ENCODE measurements at places on chromosomes 16 and 17.
A peak's percentile ranks its signal among the peaks of the same experiment; 100 is the strongest.

- no peak for DNase-seq
Measured at GRCh38 chr16:75019586-75019985, 20.8 kb downstream of the ZNRF1 start.

DNA sequence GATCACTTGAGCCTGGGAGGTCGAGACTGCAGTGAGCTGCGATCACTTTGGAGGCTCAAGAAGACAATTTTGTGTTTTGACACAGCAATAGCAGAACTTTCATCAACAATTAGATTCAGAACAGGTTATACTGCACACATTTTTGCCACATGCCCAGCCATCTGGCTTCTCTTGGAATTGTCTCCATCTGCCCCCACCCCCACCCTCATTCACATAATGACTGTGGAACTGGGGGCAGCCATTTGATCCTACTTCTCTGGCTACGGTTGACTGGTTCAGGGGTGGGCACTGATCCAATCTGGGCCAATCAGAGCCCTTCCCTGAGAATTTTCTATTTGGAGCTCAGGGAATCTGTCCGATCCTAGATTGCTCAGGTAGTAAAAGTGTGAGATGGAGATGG is 14.0 kb downstream of the TMEM92 start:
- no peak for DNase-seq

GRCh38 chr16:8229011-8229520 is 361.2 kb downstream of the TMEM114 start:
- no peak for DNase-seq

GRCh38 chr16:77784441-77785372 is 3.7 kb upstream of the VAT1L start:
- no peak for DNase-seq

- no peak for DNase-seq
Measured at GRCh38 chr17:82577300-82577699, 57.8 kb downstream of the FOXK2 start.

- DNase-seq, result peak; percentile 59
Measured at GRCh38 chr17:60435244-60436167, 13.2 kb downstream of the CHCT1 start.

DNA sequence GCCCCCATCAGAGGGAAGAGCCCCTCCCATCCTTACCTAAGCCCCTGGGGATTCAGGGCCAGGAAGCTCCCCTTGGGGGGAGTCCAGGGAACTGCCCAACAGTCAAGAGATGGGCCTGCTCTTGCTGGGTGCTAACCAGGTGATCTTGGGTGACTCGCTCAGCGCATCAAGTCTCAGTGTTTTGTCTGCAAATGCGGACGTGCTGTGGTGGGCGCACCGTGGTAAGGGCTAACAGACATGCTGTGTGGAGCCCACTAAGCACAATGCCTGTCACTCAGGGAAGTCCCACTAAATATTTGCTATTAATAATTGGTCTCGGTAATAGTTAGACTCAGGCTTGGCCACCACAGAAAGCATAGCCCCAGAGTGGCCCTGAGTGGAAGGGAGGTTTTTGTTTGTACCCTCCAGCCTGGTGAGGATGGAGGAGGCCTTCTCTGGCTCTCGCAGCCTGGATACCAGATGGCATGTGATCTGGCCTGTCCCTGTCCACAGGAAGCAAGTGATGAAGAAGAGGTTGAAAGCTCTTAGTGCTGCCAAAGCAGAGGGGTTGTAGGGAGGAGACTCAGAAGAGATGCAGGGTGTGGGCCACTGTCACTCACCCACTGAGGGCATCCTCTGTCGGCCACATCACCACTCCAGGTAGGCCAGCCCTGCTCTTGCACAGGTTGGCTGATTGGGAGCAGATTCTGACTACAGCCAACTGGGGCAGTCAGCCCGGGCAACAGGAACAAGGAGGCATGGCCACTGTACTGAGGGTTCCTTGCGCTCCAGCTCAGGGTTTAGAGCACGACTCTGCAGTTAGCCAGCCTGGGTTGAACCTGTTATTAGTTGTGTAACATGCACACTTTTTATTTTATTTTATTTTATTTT is 69.8 kb upstream of the KSR1 start:
- DNase-seq, result no peak

- DNase-seq, result no peak
Measured at GRCh38 chr17:69460963-69461922, 46.7 kb downstream of the MAP2K6 start.

DNA sequence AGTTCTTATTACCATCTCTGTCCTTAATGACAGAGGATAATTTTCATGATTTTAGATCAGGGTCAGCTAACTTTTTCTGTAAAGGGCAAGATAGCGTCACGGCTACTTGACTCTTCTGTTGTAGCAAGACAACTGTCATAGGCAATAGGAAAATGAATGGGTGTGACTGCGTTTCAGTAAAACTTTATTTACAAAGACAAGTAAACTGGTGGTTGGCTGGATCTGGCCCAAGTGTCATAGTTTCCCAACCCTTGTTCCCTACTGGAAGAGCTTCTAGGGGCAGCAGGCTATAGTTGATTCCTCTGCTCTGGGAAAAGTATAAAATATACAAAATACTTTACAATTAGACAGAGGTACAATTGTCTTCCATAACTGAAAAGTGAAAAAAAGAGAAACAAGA is 50.6 kb upstream of the VPS4A start:
- DNase-seq, result no peak

DNA sequence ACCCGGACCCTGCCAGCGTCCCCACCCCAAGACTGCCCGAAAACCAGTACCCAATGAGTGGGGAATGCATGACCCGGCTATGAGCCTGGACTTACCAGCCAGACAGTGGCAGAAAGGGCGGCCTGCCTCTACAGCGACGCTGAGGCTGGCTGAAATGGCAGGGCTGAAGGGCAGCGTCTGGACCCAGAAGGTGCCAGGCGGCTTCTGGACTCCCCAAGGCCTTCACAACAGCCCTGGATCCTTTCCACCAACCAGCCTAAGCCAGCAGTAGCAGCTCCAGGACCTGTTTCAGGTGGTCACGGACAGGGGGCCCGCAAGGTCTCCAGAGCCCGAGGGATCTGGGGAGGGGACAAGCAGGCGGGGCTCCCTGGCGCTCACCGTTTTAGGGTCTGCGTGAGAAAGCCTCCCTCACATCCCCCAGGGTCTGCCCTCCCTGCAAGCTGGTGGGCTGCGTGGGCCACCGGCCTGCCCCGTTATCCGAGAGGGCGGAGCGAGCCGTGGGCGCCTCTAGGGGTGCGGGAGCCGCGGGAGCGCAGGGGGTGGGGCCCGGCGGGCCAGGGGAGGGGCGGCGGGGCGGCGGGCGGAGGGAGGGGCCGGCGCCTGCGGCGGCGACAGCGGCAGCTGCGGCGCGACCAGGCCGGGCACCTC is at the start of gene RIPOR1:
Gene RIPOR1, plus strand, starts transcription at position 608 of the 648 bp plus-strand sequence. CDS start 9,618 bp downstream, outside the sequence.
- DNase-seq, result peak; percentile 55

GRCh38 chr17:13917634-13918033 is 151.7 kb upstream of the COX10 start:
- DNase-seq, result no peak

DNA sequence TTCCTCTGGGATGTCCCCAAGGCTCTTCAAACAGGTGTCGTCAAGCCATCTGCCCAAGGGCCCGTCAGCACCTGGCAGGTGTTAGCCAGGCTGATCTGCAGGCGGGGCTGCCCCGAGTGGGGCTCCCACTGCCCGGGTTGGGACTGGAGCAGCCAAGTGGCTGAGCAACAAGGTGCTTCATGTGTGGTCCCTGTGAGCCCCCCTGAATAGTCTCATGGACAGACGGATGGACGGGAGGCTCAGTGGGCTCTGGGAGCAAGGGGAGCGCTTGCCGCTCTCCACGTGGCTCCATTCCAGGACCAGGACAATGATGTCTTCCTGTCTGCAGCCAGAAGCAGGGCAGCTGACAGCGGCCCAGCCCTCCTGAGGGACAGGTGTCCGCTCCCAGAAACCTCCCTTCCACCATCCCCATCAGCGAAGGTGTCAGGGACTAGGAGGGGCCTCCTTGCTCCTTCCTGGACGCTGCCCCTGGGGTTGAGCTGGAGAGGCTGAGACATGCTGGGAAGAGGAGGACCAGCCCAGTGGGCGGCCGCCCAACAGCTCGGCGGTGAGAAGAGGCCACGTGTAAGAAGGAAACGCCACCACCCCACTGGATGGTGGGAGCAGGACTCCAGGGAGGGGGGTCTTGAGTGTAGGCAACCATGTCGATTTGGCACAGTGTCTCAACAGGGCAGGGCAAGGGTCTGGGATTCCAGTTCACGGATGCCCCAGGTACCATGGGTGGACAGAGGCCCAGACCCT is 9.6 kb downstream of the SNAI3 start:
- DNase-seq, result no peak

DNA sequence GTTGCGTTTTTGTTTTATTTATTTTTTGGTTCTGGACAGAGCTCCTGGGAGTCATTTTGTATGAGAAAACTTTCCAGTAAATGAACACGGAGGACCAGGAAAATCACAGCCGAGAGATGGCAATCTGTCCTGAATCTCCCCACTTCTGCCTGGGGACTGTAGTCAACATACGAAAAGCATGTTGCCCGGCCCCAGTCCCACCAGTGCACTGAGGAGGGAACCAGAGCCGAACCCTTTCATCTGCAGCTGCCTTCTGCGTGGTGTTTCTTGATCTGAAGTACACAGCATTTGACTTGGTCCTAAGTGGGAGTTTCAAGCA is 18.9 kb downstream of the SNX11 start:
- no peak for DNase-seq

DNA sequence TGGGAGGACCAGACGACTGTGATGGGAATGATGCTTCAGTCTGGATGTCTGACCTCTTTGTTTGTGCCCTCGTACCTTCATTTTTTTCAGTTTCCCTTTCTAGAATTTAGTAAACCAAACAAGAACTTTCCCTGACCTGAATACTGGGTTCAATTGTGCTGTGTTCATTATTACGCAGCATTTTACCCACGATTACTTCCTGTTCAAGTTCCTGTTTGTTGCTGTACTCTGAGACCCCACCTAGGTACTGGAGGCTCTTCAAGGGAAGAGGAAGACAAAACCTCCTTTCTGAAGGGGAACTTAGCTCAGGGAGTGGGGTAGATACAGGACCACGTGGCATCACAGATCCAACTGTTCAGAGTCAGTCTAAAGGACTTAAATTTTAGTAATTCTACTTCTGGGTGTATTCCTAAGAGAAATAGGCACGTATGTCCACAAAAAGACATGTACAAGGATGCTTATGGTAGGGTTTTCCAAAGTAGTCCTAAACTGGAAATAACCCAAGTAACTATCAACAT is 9.2 kb upstream of the PRKCB start:
- peak; percentile 54 for DNase-seq

DNA sequence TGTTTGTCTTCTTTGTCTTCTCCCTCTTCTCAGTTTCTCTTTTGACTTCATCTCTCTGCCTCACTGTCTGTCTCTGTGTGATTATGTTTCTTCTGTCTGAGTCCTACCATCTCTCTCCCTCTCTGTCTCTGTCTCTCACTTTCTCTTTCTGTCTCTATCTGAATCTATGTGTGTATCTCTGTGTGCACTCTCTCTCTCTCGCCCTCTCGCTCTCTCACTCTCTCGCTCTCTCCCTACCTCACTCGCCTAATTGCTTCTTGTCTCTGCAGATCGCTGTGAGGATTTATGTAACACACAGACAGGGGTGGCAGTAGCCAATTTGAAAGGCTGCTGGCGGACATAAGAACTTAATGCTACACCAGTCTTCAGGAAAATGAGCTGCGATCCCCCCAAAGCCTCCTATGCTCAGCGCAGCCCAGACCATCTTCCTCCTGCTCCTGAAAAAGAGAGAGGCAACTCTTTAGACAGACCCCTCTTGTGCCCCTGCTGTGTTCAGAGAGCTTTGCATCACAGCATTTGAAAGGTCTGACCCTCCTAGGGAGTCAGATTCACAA is 140.9 kb downstream of the CCT6B start:
- DNase-seq, result no peak

All from naive thymus-derived CD8-positive, alpha-beta T cell (primary cell).